ENCODE measurements at places on chromosomes 16 and 17.
A peak's percentile ranks its signal among the peaks of the same experiment; 100 is the strongest.

DNA sequence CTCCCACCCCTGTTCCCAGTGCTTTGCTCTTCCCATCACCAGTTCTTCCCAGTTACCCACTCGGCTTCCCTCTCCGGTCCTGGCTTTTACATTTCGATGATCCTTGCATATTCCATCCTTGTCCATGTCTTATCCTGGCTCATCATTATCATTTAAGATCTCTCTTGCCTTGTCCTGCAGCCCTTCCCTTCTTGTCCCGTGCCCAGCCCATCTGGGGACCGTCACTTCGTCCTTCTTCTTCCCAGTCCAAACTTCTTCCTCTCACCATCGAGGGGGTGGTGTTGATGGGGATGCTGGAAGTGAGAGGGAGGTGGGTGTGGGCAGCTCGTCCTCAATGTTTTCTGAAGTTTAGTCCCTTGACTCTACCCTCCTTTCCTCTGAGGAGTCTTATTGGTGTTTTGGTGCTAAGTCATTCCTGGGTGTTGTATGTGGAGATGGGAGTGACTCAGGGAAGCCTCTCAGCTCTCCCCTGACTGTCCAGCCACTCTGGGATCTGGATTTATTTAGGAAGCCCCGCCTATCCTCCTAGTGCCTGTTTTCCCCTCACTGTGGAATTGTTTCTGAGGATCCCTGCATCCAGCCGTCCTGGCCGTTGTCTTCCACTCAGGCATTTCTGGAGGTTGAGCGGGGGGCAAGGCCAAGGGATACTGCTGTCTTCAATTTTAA is 975 bp downstream of the SNX29 start:
- no peak for DNase-seq

GRCh38 chr16:471353-472198 is 46.1 kb downstream of the RAB11FIP3 start:
- no peak for DNase-seq

DNA sequence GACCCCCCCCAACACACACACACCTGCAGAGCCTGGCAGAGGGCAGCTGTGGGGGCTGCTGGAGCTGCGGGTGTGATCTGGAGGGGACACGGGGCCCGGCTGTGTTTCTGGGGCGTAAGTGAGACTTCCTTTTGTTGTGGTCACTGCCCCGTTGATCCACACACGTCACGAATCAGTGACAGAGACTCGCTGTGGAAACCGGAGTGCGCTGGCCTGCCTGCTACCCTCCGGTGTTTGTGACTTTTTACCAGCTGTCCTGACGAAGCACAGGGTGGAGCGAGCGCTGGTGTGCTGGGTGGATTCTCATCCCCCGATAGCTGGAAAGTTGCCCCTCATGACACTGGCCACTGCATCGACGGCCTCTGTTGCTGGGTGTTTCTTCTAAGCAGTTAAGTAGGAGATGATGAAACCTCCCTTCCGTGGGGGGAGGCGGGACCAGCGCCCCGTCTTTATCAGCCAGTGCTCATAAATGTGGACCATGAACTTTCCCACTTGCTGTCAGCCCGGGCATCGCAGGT is 2.3 kb downstream of the METRNL start:
- DNase-seq, result no peak

- no peak for DNase-seq
These were observed 182.4 kb downstream of the TOX3 start for GRCh38 chr16:52364500-52364899.

- peak; percentile 8 for DNase-seq
These were observed 132.6 kb upstream of the NOL11 start for GRCh38 chr17:67585077-67585602.

- DNase-seq, result no peak
These were observed 13.6 kb upstream of the DOC2B start for GRCh38 chr17:194828-195602.

GRCh38 chr17:15973016-15973415 is 26.5 kb downstream of the ZSWIM7 start:
- DNase-seq, result no peak

DNA sequence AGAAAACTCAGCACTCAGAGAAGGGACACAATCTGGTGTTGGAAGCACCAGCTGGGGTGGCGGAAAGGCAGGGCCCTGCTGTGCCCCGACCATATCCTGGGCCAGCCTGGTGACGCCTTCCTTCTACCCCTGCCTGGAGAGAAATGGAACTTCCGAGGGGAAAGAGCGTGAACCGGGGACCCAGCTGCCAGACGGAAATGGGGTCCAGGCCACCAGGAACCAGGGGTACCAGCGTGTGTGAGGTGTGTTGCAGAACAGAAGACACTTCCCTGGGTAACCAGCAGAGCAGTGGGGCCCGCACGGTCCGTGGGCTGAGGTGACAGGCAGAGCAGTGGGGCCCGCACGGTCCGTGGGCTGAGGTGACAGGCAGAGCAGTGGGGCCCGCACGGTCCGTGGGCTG is 6.8 kb downstream of the RAB40B start:
- no peak for DNase-seq

GRCh38 chr16:54066451-54067105 is 220.0 kb downstream of the IRX3 start:
- no peak for DNase-seq

- DNase-seq, result no peak
These were observed 39.2 kb downstream of the NDE1 start for GRCh38 chr16:15689290-15689689.

- no peak for DNase-seq
These were observed 3.4 kb upstream of the MLLT6 start for GRCh38 chr17:38701504-38702165.

- DNase-seq, result no peak
These were observed 68.7 kb downstream of the AATF start for GRCh38 chr17:37017404-37017803.

- no peak for DNase-seq
These were observed 296.2 kb downstream of the SEC14L1 start for GRCh38 chr17:77437017-77437416.

DNA sequence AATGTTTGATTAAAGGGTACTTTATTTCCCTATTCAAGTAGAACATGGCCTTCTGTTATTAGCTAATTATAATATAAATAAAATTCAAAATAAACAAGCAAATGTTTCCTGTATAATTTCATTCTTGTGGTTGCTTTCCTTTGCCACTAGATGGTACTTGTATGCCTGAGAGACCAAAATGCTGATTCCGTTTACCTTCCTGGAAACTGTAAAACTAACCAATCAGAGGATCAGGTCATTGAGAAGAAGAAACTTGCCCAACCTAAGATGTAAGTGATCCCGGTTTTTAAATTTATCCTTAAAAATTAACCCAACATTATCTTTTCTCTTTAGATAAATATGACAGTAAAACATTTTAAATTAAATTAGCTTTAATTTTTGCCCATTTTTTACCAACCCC is 8.1 kb upstream of the ABCA5 start:
- DNase-seq, result no peak

DNA sequence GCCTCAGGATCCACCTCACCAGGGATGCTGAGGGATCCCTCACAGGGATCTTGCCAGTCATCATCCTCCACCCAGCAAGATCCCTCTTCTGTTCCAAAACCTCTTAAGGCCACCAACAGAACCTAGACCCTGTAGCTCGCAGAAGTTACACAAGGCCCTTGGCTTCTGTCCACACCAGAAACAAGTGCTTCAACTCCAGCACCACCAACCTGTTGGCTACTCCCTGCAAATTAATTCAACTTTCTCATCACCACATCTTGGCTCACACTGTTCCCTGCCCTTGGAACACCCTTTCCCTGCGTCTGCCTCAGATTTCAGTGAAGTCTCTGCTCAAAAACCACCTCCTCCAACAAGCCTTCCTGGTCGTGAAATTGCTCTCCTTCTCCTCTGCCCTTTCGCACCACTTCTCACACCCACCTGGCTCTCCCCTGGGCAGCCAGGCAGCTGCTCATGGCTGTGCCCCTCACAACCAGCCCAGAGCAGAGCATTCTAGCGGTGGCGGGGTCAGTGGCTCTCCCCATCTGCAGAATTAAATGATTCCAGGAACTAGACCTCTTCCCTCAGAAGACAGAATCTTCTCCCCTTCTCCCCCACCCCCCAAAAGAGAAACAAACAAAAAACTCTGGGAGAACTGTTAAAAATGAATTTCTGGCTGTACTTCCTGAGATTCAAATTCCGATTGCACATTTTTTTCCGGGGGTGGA is 1.8 kb downstream of the PLLP start:
- DNase-seq, result no peak

DNA sequence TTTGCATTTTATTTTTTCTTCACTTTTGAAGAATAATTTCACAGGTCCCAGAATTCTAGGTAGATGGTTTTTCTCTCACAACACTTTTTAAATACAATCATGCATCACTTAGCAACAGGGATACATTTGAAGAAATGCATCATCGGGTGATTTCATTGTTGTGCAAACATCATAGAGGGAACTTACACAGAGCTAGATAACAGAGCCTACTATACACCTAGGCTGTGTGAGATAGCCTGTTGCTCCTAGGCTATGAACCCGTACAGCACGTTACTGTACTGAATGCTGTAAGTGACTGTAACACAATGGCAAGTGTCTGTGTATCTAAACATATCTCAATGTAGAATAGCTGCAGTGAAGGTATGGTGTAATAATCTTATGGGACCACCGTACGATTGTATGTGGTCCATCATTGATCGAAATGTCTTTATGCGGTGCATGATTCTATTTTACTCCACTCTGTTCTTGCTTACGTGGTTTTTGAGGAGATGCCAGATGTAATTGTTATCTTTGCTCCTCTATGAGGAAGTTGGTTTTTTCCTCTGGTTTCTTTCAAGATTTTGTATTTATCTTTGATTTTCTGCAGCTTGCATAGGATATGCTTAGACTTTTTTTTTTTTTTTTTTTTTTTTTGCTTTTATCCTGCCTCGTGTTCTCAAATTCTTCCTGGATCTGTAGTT is 35.5 kb upstream of the TMEM92 start:
- DNase-seq, result no peak

DNA sequence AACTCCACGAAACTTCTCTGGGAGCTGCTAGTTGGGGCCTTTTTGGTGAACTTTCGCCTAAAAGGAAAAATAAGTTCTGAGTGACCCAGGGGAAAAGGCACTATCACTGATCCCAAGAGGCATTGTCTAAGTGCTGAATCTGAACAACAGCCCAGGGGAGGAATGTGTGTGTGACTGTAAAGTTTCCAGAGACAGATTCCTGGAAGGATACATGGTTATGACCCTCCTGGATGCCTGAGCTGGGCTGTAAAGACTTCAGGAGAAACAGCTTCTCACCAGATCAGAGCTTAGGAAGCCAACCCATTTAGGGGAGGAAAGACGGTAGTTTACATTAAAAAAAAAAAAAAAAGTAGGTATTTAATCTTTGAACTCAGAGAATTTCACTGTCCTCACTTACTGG is 20.2 kb downstream of the HIGD1B start:
- no peak for DNase-seq

DNA sequence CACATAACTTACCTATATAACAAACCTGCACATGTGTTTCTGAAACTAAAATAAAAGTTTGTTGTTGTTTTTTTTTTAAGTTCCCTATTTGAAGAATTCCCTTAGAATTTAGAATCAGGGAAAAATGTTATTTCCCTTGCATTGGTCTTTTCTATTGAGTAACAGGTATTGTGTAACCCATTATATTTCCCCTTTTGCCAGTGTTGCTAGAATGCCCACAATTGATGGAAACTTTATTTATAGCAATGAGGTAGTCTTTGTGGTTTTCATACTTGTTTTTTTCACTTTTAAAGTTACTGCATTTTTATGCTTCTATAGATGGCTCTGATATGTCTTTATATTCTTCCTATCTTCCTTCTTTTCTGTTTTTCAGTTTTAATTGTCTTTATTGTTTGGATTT is 3.9 kb downstream of the NLRP1 start:
- no peak for DNase-seq

GRCh38 chr16:65062736-65063583 is 58.9 kb downstream of the CDH11 start:
- DNase-seq, result no peak

- DNase-seq, result no peak
These were observed 9.6 kb upstream of the APRT start for GRCh38 chr16:88821168-88821850.

DNA sequence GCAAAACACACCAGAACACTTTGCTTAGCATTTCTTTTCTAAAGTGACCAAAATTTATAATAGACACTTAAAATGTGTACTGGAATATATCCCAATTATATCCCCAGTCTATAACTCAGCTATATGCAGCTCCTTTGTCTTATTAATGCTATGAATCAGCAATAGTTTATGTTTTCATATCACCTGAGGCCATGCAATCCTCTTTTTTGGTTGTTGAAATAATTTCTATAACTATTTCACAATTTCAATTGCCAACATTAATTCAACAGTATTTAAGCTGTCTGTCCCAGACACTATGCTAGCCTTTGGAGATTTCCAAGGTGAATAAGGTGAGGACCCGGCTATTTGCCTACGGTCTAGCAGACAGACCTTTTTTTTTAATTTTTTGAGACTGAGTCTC is 17.2 kb upstream of the BMERB1 start:
- no peak for DNase-seq

DNA sequence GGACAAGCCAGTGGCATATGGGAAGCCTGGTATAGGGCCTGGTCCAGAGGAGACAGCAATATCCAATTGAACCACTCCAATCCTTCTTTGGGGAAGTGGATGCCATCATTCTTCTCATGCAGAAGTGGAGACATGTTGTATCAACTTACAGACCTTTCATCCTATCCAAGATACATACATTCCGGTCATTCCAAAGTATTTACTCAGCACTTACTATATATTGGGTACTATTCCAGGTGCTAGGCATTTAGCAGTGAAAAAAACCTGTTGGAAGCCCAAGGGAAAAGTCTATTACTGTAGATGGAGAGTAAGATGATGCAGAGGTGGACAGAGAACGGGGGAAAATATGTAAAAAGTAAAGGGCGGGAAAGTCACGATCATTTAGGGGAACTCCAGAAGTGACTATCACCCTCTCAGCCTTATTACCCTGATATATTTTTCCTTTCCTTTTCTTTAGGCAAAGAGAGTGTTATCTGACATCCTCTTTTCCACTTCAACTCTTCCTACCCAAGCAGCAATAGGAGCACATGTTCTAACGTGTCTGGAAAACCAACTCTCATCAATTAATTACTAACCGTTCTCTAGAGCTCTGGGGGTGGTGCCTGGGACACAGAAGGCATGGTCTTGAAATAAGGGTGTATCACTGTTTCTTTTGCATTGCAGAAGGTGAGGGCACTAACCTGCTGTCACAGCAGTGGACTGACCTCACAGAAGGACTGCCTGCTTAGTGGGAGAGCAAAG is 210.1 kb upstream of the MAF start:
- DNase-seq, result no peak

DNA sequence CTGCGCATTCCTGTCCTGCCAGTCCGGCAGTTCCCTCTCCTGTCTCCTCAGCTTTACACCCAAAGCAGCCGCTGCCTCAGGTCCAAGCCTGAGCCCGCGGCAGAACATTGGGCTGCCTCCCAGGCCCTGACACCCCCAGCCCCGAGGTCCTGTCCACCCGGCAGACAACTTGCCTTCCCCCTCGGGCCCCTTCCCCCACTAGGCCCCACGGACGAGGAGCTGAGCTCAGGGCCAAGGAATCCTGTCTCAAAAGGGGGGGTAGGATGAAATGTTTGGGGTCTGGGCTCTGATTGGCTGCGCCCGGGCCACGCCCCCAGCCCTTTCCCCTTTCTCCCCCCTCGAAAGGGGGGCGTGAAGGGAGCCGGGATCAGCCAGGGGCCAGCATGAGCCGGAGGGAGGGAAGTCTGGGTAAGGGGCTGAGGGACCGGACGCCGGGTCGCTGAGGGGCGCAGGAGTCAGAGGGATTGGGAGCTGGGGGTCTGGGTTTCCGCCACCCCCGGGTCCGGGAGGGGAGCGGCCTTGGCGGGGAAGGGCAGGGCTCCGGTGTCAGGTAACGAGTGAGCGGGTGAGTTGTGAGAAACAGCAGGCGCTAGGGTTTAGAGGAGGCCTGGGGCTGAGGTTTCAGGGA is at the start of gene CTF1:
TSS of gene CTF1 (plus strand) at position 354 of the 628 bp plus-strand sequence. CDS start at position 384, 30 bp downstream.
- DNase-seq, result no peak
